ENCODE measurements at places on chromosomes 11 and 22.

DNA sequence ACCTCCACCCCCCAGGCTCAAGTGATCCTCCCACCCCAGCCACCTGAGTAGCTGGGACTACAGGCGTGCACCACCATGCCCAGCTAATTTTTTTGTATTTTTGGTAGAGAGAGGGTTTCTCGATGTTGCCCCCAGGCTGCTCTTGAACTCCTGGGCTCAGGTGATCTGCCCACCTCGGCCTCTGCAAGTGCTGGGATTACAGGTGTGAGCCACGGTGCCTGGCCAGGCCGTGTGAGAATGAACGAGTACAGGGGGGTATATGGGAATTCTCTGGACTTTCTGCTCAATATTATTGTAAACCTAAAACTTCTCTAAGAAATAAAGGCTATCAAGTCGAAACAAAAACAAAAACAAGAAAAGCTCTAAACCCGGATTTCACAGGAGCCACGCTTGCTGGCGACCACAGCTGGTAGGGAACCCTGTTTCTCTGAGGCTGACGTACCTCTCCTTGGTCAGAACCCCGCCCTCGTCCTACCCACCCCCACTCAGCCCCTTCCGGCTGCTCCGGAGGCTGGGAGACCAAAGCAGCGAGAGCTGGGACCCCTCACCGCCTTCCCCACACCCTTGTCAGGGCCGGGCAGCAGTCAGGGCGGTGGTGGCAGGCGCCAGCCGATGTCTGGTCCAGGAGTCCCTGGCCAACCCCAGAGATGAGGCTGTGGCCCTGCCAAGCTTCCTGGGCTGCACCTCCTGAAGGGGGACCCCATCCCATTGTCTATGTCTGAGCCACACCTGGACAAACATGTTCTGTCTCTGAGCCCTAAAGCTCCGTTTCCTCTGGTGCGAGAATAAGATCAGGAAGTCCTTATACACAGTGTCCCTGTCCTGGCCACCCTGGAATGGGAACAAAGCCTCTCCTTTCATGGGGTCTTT is 52.1 kb downstream of the LINC01488 start:
- no peak for DNase-seq

DNA sequence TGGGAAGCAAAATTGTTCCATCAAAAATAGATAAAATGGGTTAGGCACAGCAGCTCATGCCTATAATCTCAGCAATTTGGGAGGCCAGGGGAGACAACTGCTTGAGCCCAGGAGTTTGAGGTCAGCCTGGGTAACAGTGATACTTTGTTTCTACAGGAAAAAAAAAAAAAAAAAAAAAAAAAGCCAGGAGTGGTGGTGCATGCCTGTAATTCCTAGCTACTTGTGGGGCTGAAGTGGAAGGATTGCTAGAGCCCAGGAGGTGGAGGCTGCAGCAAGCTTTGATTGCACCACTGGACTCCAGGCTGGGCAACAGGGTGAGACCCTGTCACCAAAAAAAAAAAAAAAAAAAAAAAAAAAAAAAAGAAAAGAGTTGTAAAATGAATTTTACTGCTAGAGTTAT is 49.6 kb downstream of the KIF18A start:
- no peak for DNase-seq

DNA sequence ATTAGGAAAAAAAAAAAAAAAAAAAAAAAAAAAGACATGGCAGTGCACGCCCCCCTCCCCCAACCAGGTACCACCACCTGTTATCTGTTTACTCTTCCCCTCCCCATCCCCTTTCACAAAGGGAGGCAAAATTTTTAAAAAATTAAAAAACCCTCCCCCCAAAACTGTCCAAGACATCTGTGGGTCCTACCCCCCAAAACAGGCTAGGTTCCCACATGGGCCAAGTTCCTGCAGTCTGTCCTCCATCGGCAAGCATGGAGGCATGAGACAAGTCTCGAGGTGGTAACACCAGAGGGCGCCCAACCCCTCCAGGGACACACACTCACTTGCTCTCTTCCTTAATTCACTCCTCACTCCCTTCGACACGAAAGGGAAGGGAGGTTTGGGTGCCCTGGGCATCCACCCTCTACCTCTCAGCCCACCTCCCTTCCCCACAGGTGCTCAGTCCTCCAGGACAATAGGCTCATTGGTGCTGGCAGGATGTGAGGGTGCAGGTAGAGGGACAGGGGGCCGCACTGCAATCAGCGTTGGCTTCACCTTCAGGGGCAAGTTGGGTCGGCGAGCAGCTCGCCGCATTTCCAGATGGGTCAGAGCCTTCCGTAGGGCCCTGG is 2.2 kb upstream of the TUT1 start:
- DNase-seq = peak; percentile 80

DNA sequence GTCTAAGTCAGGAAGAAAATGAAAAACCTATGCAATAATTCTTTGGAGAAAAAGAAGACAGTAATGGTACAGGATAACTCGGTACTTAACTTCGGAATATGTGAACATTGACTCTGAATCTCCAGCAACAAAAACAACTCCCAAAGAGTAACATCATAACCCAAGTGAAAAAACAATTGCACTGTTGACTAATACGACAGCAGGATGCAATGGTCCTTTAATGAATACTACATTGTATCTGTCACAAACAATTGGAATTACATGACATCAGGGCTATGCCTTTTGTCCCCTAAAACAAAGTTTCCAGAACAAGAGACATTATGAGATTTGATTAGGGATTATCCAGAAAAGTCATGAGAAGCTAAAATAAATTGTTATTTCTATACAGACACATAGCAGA is 1065.9 kb downstream of the LRRC4C start:
- DNase-seq = no peak

GRCh38 chr11:7321473-7322450 is 70.1 kb downstream of the SYT9 start:
- no peak for DNase-seq

DNA sequence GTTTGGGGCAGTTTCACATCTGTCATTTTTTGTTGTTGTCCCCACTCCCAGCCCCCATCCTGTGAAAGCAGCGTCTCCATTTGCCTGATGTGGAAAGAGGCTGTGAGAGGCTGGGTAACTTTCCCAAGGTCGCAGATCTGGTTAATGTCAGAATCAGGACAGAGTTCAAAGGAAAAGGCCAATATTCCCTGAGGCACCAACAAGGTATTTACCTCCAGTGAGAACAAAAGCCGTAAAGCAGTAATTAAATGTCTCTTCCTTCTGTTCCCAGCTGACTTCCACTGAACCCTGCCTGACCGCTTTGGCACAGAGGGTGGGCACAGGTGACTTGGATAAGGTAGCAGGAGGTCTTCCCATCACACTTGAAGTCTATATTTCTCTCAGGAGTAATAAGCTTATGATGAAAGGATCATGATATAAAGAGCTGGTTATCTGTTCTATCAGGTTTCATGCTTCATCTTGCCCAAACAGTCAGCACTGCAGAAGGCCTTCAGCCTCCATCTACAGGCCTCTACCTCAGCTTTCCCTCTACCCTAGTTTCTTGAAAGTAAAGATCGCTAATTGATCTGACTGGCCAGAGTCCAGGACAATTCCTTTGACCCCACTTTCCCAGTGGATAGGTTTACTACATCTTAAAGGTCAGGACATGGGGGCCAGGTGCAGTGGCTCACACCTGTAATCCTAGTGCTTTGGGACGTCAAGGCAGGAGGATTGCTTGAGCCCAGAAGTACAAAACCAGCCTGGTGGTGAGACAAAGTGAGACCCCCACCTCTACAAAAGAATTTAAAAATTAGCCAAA is 9.4 kb downstream of the C11orf91 start:
- DNase-seq = peak; percentile 32

GRCh38 chr11:115425250-115425649 is 79.0 kb downstream of the CADM1 start:
- no peak for DNase-seq

DNA sequence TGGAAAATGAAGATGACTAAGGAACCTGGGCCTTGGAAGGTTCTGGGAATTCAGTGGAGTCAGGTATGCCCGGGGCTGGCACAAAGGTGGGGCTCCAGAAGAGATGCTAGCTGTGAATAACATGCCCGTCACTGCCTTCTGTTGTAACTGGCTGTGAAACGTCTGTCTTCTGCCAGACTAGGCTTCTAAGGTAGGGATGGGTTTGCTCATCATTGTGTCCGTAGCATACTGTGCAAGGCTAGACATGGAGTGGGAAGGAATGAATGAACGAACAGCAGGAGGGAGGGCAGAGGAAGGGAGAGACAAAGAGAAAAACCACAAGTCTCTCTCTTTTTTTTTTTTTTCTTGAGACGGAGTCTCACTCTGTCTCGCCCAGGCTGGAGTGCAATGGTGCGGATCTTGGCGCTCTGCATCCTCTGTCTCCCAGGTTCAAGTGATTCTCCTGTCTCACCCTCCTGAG is 327.4 kb downstream of the MN1 start:
- DNase-seq = no peak

- DNase-seq = no peak
Observed at GRCh38 chr11:83205608-83206185, 12.2 kb downstream of the ANKRD42 start.

- no peak for DNase-seq
Observed at GRCh38 chr11:35992548-35992947, 48.7 kb downstream of the LDLRAD3 start.

DNA sequence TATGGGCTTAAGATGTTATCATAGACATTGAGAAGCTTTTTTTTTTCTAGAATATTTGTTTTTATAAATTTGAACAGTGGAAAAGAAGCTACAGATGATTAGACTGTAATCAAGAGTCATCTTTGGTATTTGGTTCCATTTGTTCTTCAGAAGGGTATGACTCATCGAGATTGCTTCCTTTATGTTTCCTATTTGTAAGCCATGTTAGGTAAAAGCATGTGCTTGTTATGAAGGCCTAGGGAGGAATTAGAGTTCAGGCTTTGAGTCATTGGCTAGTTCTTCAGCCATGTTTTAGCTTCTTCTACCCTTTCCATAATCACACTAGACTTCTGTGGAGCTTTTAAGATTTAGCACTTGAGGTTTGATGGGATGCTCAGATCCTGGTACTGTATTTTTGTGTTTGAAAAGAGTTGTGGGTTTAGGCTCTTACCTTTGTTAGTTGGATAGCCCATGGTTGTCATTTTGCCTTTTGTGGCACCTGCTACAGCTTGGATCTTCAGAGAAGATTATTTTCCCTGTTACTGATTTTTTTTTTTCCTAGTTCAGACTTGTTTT is 44.3 kb downstream of the POLD3 start:
- no peak for DNase-seq

- no peak for DNase-seq
Observed at GRCh38 chr11:128471138-128471661, 116.2 kb downstream of the ETS1 start.

- no peak for DNase-seq
Observed at GRCh38 chr11:68956142-68956541, 24.6 kb downstream of the MRGPRD start.

DNA sequence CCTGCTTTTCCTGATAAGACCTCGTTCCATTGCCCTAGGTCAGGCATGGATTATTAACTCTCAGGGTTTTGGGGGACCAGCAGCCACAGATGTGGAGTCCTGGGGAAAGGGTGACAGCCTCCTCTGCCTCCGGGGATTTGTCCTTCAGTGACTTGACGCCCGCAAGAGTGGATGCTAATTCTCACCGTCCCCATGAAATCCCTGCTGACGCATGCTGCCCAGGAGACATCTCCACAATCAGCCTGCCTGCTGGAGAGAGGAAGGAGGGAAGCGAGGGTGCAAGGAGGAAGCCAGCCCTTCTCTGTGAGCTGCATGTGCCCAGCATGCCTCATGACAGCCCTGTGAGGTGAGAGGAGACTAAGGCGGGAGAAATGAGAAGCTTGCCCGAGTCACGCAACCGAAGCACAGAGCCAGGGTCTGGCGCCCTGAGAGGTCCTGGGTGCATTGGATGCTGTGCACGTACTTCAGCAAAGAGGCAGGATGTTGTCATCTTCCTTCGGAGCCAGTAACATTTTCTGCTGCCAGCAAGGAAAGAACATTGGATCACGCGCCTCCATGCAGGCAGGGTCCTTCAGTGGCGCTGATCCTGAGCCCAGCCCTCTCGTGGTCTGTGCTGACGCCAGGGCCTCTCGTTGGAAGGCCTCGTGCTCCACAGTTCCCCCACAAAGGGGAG is 27.3 kb upstream of the KRTAP5-6 start:
- no peak for DNase-seq

GRCh38 chr22:39364714-39365491 is 15.1 kb downstream of the SYNGR1 start:
- no peak for DNase-seq

DNA sequence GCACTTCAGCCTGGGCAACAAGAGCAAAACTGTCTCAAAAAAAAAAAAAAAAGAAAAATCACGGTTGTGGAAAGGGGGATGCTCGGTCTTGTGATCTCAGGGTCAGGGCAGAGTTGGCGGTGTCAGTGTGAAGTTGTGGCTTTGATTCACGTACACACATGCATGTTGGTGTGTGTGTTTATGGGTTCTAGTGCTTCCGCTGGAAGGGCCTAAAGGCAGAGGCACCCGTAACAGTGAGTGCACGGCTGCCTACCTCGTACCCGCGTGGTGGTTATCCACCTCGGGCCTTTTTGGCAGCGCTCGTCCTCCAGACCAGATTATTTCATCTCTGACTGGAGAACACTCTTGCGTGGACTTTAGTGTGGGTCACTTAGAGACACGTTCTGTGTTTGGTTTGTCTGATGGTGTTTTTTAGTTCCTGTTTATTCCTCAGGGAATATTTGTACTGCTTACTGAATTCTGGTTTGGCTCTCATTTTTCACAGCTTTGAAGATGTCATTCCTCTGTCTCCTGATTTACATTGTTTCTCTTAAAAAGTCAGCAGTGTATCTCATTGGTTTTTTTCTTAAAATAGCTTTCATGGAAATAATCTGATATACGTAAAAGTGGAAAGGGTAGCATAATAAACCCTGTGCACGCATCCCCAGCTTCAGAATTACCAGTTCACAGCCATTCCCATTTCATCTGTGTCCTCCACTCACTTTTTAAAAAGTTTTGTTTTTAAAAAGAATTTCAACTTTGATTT is 15.6 kb downstream of the ZBED4 start:
- DNase-seq = no peak

DNA sequence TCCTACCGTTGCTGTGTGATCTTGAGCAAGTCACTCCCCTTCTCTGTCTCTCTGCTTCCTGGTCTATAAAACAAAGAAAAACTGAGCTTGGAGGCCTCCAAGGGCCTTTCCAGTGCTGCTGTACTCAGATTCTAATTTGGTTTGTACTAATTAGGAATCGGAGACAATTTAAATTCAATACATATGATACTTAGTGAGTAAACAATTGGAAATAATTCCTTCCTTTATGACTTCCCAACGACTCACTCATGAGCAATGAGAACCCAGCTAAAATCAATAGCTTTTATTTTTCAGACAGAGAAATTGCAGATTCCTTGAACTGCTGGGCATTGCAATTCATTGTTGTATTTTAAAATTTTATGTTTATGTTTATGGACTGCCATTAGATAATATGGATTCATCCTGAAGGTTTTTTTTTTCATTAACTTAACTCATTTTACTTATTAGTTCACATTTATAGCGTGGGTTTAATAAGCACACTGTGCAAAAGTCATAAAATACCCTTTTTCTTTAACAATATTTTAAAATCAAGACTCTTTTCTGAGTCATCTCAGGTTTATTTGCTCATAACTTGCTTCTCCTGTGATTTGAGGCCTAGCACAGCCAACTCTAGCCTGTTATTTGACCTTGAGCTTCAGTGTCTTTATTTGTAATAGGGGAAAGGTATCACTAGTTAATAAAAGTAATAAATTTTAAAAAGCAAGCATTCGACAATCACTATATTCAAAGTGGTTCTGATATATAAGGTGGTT is 95.8 kb downstream of the TP53I11 start:
- DNase-seq = no peak

- no peak for DNase-seq
Observed at GRCh38 chr11:123742724-123743120, 1.3 kb upstream of the ZNF202 start.

Data from liver (tissue), 10 donors.